Suprapubic skin (tissue), 4 donors: ENCODE measurements at places on chromosomes 1 and 21.
A peak's percentile ranks its signal among the peaks of the same experiment; 100 is the strongest.

DNA sequence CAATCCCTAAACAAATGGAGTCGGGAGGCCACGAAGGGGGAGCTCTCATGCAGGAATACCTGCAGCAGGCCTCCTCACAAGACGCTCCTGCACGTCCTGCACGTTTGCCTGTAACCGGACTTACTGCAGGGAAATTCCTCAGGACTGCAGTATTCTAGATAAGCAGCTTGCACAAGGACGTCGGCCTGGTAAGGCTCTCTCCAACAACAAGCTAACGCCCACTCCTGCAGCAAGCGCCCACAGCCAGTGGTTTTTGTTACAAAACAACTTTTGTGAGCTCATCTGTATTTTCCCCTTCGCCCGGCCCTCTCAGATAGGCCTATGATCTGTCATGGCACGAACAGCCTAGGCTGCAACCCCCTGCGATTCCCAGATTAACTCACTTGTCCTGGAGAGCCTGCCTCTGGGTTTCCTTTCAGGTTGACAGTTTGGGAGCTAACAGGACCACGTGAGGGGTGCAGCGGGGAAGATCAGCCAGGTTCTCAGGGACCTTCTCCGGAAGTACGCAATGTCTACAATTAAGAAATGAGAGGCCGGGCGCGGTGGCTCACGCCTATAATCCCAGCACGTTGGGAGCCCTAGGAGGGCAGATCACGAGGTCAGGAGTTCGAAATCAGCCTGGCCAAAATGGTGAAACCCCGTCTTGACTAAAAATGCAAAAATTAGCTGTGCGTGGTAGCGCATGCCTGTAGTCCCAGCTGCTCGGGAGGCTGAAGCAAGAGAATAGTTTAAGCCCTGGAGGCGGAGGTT, 921 bp upstream of the MIB2 start:
- DNase-seq: no peak

GRCh38 chr1:107378426-107378825, 237.6 kb downstream of the NTNG1 start:
- no peak for DNase-seq

GRCh38 chr1:6348511-6349191, 44.9 kb downstream of the ACOT7 start:
- DNase-seq: no peak

DNA sequence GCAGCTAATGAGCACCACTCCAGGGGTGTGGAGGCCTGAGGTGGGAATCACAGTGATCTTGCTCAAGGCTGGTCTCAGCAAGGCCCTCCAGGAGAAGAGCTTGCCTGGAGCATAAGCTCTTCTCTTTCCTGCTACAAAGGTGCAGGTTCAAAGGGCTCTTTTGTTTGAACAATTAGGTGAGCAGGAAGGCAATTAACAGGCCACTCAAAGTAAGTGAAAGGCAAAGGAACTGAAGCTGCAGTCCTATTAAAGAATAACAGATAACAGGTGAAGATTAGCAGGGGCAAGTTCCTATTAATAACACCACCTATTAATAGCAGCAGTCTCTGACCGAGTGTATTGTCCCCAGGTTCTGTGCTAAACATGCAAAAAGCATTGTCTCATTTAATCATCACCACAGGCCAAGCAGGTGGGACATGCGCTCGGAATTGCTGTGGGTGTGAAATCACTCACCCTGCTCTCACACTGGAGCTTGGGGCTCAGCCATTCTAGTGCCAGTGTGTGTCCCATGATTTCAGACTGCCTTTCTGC, 113.8 kb downstream of the RHOU start:
- no peak for DNase-seq

DNA sequence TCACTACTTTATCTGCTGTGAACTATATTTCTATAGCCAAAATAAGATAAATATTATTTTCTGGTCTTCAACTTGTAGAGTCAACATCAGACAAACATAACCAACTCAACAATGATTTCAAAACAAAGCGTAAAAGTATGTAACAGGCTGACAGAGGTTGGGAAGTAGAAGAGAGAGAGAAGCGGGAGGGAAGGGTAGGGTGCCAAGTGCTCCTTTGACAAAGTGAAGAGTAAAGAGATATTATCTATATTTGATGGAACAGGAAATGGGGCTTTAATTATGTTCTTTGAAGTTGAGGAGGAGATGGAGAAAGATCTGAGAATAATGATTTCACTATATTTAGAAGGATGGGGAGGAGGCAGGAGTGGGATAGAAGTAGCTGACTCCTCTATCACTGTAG, 70.1 kb downstream of the DNTTIP2 start:
- DNase-seq: no peak

- DNase-seq: no peak
Observed at GRCh38 chr1:53633073-53633704, 105.8 kb downstream of the GLIS1 start.

GRCh38 chr21:14353726-14354125, 29.2 kb downstream of the HSPA13 start:
- no peak for DNase-seq

DNA sequence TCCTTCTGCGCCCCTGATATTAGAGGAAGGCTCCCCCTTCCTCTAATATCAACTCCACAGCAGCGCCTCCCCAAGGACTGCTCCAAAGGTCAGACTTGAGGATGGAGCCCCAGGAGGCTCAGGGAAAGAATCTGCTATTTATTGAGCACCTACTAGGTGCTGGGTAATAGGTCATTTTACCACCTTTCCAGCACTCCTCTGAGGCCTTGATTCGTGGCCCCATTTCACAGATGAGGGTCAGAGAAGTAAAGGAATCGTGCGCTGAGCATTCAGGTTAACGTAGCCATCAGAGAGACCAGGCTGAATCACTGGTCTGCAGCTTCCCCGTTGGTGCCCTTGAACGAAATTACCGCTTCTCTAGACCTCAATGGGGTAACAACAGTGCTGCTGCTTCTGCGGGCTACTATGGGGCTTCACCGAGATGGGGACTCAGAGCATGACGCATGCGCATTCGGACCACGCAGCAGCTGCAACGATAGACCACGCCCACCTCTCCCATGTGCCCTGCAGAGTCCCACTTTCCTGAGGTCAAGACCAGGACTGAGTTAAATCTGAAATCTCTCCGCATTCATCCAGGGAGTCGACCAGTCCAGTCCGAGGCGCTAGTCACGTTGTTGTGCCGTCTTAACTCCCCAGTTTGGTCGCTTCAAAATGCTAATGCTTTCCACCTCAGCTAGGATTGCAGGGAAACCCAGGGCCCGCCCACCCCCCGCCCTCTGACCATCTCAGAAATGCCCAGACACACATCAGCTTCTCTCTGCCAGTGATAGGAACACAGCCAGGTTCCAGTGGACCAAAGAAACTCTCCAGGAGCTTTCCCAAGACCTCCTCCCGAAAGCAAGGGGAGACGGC, 12.9 kb downstream of the CAMK2N1 start:
- DNase-seq: no peak

- no peak for DNase-seq
Observed at GRCh38 chr1:87958201-87958600, 629.5 kb downstream of the LMO4 start.

- DNase-seq: no peak
Observed at GRCh38 chr1:201468501-201468843, 516 bp downstream of the PHLDA3 start.

DNA sequence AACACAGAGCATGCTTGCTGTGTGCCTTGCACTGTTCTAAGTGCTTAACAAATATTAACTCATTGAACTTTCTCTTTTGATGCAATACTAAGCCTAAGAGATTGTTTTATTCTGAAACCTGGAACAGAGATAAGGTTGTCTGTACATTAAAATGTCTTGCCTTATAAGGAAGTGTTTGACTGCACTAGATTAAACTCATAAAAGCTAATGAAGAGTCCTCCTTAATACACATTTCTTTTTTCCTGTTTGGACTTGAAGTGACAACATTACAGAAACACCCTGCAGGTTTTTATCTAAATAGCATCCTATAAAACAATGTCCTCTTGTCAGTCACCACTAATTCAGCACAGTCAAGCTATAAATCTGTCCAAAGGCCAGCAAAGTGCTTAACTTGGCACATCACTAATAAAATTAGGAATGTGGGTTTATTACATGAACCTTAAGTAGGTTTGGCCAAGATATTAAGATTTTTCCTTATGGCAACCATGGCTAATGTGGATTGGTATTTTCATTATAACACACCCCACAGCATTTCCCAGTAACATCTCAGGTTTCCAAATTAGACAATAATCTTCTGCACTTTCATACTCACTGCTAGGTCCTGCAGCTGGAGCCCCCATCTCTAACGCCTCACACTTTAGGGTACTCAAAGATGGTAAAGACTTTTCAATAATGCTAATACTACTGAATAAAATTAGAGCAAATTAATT, 389.7 kb downstream of the LMO4 start:
- no peak for DNase-seq

DNA sequence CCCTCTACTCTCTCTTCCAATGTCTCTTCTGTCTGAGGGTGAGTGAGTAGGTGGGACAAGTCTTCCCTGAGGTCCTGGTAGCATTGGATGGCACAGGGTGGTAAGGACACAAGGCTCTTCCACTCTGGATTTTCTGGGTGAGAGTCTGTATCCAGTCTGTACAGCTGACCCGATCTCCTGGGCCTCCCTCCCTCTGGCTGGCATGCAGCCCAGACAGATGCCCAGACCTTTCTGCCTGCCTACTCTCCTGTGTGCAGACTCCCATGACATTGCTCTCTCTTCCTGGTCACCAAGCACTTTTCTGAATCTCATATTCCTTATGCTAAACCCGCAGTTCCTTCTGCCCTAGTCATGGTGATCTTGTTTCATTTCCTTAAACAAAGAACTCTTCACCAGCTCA, 100.3 kb downstream of the GRIK3 start:
- no peak for DNase-seq

DNA sequence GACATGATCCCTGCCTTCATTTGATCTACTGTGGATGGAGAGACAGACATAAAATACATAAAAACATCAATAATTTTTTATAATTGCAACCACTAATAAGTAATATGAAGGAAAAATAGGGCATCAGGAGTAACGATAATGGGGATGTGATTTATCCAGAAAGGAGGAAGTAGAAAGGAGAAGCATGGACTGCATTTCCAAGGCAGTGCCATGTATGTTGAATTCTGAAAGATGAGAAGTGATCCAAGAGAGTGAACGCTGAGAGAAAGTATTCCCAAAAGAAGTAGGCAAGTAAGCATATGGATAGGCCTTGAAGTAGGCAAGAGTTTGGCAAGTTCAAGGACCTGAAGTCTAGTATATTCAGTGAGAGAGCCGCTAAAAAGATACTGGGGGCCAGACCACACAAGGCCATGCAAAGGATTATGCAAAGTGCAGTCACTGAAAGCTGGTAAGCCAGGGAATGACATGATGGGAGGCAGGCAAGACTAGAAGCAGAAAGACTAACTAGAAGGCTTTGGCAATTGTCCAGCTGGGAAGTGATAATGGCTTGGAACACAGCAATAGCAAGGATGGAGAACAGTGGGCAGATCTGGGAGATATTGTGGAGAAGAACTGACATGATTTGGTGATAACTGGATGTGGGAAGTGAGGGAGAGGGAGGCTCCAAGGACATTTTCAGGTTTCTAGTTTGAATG, 85.9 kb downstream of the TM2D1 start:
- DNase-seq: no peak

DNA sequence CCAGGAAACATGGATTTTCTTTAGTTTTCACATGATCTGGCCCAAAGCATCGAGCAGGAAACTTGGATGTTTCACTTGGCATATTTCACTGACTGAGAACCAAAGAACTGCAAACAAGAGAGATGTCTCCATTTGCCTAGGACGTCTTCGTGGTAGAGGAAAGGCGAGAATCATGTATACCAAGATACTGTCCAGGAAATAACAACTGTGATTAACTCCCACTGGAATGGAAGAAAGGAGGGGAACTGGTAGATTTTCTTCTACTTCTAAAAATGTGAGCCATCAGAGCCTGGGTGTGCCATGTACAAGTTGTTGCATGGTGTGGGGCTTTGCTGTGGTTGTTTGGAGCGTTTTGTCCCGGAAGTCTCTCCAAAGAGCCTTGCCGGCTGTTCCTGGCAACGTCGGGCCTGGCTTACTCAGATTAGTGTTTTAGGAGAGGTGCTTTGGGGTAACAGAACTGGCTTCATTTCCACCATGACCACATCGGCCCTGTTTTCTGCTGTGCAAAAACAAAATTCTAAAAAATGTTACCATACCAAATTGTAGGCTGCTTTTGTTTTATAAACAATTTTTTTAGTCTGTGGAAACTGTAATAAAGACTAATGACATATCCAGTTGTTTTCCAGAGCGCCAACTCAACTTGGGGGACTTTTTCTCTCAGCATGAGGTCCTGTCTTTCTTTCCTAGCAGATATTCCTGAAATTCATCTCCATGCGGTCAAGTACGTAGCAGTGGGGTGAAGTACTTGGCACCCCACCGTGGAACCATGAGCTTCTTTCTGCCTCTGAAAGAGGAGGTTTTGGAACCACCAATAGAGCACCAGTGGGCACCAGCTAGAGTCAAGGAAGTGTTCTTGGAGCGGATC, 118.3 kb downstream of the TM2D1 start:
- peak; percentile 92 for DNase-seq

- no peak for DNase-seq
Observed at GRCh38 chr1:232223183-232223708, 406.7 kb downstream of the SIPA1L2 start.

DNA sequence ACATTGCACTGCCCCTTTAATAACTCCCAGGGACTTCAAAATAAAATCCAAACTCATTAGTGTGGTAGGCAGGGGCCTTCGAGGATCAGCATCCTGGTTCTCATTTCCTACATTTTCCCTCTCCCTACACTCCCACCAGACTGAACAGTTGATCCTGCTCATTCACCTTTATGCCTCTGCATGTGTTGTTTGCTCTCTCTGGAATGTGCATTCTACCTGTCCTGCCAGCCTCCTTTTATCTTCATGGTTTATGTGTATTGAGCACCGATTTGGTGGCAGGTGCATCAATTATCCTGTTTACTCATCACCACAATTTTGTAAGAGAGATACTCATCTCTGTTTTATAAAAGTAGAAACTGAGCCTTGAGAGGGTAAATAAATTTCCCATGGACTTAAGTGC, 125.0 kb downstream of the ADSS2 start:
- no peak for DNase-seq

GRCh38 chr1:31764312-31765040, at the start of gene ADGRB2:
TSS of gene ADGRB2 (minus strand) at chr1:31764340. CDS start at chr1:31757221, 7,119 bp downstream.
- no peak for DNase-seq
